Activated T-helper 1 cell treated with anti-CD3 and anti-CD28 coated beads, Interleukin-2, amount 50 U/mL, for 16 hours (primary cell): ENCODE measurements at places on chromosomes 12 and 14.

DNA sequence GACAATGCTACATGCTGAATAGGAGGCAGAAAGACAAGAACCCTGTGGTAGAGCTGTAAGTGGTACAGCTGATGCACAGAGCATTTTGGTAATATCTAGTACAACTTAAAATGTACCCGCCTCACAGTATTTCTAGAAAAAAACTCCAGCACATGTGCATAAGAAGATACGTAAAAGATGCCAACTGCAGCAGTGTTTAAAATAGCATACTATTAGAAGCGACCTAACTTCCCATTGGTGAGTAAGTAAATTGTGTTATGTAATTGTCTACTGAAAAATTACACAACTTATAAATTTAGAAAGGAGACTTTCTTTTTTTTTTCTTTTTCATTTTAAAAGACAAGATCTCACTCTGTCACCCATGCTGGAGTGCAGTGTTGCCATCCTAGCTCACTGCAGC lies 114.3 kb upstream of the CAND1 start:
- DNase-seq, result no peak

GRCh38 chr14:104203071-104203425 lies 64.7 kb downstream of the KIF26A start:
- no peak for DNase-seq

DNA sequence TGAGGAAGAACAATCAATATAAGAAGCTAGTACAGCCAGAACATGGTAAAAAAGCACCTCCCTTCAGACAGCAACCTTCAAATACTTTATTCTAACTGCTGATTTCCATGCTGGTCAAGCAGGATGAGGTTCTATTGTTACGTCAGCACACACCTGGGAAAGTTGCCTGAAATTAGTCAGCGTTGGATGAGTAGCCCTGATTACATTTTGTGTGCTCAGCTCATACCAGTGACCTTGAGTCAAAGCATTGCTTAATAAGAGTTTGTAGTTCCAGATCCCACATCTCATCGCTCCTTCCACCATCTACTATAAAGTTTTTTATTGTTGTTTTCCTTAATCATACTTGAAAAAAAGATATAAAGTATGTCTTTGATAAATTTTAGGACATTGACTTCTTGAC lies 361.5 kb downstream of the EGLN3 start:
- no peak for DNase-seq

DNA sequence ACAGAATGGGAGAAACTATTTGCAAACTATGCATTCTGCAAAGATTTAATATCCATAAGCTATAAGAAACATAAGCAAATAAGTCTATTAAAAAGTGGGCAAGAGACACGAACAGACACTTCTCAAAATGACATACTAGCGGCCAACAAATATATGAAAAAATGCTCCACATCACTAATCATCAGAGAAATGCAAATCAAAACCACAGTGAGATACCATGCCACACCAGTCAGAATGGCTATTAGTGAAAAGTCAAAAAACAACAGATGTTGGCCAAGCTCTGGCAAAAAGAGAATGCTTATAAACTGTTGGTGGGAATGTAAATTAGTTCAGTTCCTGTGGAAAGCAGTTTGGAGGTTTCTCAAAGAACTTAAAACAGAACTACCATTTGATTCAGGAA lies 121.3 kb downstream of the KCNMB4 start:
- no peak for DNase-seq

- DNase-seq, result no peak
Measured at GRCh38 chr12:119447618-119448017, 113.1 kb downstream of the CCDC60 start.

DNA sequence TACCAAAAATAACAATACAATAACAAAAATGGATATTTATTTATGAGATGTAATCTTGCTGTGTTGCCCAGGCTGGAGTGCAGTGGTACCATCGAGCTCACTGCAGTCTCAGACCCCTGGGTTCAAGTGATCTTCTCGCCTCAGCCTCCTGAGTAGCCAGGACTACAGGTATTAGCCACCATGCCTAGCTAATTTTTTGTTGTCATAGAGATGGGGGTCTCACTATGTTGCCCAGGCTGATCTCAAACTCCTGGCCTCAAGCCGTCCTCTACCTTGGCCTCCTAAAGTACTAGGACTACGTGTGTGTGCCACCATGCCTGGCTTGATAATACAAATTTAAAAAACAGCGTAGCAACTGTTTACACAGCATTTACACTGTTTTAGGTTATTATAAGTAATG lies 23.1 kb downstream of the ARHGAP5 start:
- no peak for DNase-seq

GRCh38 chr14:37060496-37061260 lies 111.7 kb downstream of the SLC25A21 start:
- no peak for DNase-seq

DNA sequence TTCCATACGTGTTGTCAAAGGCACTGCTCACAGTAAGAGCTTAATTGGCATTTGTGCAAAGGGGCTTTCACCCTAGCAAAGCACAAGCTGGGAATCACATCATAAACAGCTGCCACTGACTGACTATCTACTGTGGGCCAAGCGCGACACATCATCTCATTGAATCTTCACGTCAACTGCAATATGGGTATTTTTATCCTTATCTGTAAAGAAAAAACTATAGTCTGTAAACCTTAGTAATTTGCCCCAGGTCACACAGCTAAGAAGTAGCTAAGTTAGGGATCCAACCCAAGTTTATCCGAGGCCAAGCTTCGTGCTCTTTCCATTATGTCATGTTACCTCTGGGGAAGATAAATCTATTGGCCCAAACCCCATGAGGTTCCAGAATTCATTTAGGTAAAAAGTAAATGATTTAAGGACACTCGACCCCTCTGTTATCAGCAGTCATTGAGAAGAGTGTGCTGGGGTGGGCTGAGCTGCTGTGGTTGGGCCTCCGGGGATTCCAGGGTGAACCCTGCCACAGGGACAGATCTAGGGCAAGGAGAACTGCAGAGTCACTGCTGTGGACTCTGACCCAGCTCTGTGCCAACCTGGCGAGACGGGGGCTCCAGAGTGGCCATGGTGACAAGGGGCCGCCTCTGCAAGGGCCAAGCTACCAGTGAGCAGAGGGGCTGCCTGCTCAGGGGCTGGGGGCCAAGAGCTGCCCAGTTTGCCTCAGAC lies 27.6 kb downstream of the NCKAP5L start:
- no peak for DNase-seq

- no peak for DNase-seq
Measured at GRCh38 chr14:27256805-27257204, 659.0 kb upstream of the NOVA1 start.

DNA sequence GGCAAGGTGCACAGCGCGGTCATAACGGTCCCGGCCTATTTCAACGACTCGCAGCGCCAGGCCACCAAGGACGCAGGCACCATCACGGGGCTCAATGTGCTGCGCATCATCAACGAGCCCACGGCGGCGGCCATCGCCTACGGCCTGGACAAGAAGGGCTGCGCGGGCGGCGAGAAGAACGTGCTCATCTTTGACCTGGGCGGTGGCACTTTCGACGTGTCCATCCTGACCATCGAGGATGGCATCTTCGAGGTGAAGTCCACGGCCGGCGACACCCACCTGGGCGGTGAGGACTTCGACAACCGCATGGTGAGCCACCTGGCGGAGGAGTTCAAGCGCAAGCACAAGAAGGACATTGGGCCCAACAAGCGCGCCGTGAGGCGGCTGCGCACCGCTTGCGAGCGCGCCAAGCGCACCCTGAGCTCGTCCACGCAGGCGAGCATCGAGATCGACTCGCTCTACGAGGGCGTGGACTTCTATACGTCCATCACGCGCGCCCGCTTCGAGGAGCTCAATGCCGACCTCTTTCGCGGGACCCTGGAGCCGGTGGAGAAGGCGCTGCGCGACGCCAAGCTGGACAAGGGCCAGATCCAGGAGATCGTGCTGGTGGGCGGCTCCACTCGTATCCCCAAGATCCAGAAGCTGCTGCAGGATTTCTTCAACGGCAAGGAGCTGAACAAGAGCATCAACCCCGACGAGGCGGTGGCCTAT lies 875 bp downstream of the HSPA2 start:
- no peak for DNase-seq

GRCh38 chr14:59454139-59454538 lies 11.0 kb downstream of the GPR135 start:
- DNase-seq, result no peak

GRCh38 chr12:11595080-11595479 lies 54.4 kb upstream of the ETV6 start:
- no peak for DNase-seq

DNA sequence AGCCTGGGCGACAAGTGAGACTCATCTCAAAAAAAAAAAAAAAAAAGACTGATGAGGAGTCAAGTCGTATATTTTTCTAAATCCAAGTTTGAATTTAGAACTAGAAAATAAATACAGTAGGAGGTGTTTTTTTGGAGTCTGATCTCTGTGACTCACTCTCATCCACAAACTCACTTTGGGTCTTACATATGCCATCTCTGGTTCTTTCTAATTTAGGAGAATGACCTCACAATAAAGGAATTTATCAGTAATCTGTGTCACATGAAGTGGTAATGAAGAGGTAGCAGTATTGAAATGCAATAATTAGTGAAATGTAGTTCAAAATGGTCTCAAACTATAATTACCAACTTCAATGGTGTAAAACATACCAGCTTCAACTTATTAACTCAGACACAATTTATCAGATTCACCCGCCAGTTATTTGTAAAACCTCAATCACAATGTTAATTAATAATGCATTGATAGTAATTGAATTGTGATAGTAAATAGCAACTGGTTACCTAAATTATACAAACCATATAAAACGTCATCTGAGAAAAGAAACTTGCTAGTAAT lies 4.4 kb upstream of the CFL2 start:
- DNase-seq, result no peak

DNA sequence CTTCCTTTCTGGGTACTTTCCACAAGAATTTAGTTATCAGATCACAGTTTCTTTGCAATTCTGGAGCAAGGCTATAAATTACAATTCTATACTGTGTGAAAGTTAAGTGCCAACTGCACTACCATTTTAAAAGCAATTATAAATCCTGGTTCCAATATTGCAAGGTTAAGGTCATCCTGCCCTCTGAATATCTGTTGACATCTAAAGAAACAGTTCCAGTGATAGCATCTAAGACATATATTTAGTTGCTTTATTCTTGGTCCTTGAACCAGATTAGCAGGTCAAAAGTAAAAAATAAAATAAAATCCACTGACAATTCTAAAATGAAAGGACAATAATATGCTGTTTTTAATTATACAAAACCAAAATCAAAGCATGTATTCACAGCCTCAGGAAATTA lies 334.2 kb downstream of the ATXN7L3B start:
- no peak for DNase-seq

- DNase-seq, result no peak
Measured at GRCh38 chr12:130357729-130358330, 20.1 kb downstream of the PIWIL1 start.

DNA sequence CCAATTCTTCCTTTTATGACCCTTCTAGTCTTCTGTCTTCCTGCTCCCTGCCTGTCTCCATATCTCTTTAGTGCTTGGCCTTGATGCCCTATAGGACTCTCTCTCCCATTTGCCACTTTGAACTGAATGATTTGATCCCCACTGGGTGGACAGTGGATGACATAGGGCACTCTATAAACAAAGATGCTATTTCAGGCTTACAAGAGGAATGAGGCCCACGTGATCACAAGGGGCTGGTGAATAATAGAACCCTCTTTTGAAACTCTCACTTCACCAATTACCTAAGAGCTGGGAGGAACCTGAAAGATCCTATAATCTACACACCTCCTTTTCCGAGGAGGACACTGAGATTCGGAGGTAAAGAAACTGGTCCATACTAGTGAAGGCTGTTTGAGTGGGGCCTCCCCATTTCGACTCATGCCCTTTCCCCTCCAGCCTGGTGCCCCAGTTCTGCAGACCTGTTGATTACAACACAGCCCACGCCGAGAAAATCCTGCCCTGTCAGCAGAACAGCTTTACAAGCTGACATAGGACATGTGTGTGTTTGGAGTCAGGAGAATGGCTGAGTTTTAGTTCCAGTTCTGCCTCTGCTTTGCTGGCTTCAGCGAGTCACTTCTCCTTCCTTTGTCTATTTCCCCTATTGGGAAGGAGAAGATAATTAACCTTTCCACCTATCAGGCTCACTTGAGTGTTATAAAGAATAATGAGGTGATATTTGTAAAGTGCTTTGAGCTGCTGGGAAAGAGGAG lies 400.3 kb downstream of the ZFP36L1 start:
- no peak for DNase-seq

GRCh38 chr12:50066402-50066801 lies 9.0 kb downstream of the ASIC1 start:
- DNase-seq, result no peak

- DNase-seq, result no peak
Measured at GRCh38 chr14:67515386-67516079, 17.6 kb upstream of the PLEKHH1 start.

DNA sequence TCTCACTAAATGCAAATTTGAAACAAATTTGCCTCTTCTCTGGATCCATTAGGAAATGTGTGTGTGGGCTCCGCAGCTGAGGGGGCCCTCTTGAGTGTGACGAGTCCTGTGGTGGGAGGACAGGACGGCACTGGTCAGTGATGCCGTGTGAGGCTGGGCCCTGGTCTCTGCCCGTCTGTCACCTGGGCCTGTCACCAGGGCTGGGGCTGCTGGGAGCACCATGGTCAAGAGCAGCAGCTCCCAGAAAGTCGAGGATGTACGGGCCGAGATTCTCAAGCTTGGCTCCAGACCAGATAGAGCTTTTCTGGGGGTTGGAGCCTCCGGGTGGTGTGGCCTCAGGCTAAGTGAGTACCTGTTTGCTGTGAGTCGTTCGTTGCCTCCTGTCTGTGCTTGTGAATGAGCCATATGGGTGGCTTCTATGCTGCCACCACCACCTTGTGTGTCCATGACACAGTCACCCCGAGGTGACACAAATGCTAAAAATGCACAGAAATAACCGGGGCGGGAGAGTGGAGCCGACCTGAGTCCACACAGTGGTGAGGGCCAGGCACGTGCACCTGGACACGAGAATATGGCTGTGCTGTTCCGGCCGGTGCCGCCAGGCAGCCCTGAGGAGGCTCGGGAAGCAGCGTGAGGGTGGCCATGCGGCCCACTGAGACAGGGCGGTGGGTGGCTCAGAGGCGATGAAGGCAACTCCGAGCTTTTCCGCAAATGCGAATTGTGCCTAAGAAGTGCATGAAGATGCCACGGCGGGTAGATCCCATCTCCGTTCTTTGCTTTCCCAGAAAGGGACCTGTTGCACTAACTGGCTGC lies 8.7 kb downstream of the PGAM5 start:
- DNase-seq, result no peak
